Fibroblast of skin of scalp (primary cell): ENCODE measurements at places on chromosomes 11 and 22.

GRCh38 chr22:23401910-23402274, 178.2 kb downstream of the IGLL1 start:
- DNase-seq = no peak

DNA sequence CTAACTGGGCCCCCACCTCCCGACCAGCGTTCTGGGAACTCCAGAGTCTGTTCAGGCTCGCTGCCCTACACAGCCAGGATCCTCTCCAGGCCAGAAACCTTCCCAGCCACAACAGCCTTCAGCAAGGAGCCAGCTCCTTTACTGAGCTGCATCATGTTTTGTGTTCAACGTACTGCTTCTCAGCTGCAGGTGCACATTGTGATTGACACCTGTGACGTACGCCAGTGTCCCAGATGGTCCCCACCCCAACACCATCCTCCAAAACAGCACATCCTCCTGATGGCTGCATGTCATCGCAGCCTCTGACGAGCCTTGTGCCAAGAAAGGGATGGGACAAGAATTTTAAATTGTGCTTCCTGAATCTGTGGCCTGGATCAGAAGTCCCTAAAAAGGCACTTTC, 117.5 kb downstream of the SPATA19 start:
- DNase-seq = no peak

- no peak for DNase-seq
Measured at GRCh38 chr22:26617271-26618199, at the start of gene CRYBB1. TSS of gene CRYBB1 (minus strand) at chr22:26618027. CDS start at chr22:26616319, 1,708 bp downstream.

- no peak for DNase-seq
Measured at GRCh38 chr11:81070948-81071347, 1630.1 kb upstream of the TENM4 start.

DNA sequence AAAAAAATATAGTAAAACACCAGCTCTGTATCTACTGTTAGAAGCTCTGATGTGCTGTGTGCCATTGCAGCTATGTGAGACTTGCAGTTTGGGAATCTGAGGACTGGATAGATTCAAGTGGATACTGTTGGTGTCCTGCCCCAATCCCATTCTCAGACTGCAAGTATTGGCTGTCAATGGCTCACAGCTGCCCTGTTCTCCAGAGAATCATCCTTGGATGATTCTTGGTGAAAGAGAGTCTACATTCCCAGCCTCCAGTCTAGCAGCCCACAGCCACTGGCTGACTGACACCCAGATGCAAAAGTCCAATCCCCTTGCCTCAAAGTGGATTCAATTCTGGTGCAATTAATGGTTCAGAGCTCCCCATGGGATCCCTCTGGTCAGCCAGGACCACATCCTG, 206.1 kb upstream of the MTNR1B start:
- no peak for DNase-seq

GRCh38 chr11:121091492-121092152, 9.4 kb upstream of the TECTA start:
- no peak for DNase-seq
